ENCODE measurements at places on chromosomes 13 and 19.

GRCh38 chr13:74464670-74465069, 330.5 kb upstream of the KLF12 start:
- no peak for DNase-seq

GRCh38 chr19:55116859-55117662, at the start of gene PPP1R12C:
Gene PPP1R12C, minus strand, starts transcription at chr19:55117637. Its CDS starts 94 bp downstream, at chr19:55117543.
- DNase-seq = peak; percentile 13

GRCh38 chr19:39327363-39328045, 6.8 kb upstream of the LRFN1 start:
- no peak for DNase-seq

GRCh38 chr13:36354842-36355623, 8.8 kb upstream of the SPART start:
- no peak for DNase-seq

GRCh38 chr19:926323-926588, 421 bp downstream of the ARID3A start:
- DNase-seq = no peak

DNA sequence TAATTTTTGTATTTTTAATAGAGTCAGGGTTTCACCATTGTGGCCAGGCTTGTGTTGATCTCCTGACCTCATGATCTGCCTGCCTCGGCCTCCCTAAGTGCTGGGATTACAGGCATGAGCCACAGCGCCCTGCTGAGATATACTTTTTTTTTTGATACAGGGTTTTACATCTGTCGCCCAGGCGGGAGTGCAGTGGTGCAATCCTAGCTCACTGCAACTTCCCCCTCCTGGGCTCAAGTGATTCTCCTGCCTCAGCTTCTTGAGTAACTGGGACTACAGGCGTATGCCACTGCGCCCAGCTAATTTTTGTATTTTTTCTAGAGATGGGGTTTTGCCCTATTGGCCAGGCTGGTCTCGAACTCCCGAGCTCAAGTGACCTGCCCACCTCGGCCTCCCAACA, 2.0 kb downstream of the COLGALT1 start:
- DNase-seq = no peak

DNA sequence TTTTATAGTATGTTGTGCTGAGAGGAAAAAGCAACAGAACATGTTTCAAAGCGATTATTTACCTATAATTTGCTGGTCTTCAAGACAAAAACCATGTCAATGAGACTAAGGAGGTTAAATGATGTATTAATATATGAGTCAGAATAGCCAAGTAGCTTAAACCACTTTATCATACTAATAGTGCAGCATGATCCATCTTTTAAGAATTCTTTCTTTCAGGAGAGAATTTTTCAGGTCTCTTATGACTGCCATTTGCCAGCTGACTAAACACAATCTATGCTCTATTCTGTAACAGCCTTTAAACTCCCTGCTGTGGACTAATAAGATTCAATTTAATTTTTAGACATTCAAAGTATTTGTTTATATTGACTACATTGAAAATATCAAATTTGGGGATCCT, 93.7 kb downstream of the TRPC4 start:
- DNase-seq = no peak

DNA sequence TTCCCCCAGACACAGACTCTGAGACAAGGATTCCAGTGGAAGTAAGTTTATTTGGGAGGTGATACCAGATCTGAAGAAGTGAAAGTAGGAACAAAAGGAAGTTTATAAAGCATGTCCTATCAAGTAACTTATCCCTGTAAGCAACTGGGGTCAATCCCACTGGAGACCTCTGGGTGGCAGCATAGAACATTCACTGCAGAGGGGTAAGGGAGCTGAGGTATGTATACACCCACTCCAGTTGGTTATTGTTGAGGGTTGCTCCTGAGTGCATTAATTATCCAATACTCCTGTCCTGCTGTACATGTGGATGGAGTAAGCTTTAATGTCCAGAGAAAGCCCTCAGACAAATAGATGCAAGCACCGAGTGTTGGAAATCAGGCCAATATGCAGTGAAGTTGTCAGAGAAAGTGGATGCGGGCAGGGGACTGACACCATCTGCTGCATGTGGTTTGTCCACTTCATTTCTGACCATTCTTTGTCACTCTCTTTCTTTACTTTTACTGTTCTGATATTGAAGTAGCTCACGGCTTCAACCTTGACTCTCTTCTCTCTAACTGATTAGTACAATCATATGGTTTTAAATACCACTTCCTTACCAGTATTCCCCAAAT, 46.7 kb downstream of the NOTCH3 start:
- peak; percentile 57 for DNase-seq

DNA sequence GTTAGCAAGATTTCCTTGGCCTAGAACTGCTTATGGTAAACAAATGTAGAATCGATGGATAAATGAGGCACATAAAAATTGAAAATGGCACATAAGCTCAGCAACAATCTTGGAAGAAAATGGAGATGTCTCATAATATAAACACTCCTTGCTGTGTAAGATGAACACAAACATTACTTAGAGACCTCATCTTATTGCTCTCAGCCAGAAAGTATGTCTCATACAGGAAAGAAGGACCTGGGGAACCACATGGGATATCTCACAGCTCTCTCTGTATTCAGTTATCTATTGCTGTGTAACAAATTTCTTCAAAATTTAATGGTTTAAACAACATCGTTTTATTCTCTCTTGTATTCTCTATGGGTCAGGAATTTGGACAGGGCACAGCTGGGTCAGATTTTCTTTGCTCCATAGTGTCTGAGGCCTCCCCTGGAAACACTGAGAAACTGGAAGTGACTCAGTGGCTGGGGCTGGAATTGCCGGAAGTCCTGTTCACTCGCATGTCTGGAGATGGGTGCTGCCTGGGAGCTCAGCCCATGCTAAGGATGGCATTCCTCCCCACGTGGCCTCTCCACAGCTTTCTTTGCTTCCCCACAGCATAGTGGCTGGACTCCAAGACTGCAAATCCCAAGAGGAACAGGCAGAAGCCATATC, 105.1 kb downstream of the NUFIP1 start:
- no peak for DNase-seq

DNA sequence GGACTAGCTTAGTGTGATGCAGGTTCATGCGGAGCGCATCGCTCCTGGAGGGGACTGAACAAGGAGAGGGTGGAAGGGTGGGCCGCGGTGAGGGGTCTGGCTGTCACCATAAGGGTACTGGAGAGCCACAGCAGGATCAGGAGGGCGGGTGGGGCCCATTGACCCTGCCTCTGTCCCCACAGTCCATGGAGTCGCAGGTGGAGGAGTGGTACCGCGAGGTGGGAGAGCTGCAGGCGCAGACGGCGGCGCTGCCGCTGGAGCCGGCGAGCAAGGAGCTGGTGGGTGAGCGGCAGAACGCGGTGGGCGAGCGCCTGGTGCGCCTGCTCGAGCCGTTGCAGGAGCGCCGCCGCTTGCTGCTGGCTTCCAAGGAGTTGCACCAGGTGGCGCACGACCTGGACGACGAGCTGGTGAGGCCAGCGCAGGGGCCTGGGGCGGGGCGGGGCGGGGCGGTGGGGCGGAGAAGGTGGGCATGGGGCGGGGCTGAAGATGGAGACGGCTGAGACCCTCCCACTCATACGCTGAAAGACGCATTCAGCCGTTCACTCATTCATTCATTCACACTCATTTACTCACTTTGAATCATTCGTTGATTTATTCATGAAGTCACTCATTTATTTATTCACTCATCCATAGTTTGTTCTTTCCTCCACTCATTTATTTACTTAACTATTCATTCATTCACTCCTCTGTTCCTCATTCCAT, 27.5 kb upstream of the SHKBP1 start:
- peak; percentile 85 for DNase-seq

- DNase-seq = no peak
Measured at GRCh38 chr13:34250151-34250670, 432.3 kb downstream of the RFC3 start.

DNA sequence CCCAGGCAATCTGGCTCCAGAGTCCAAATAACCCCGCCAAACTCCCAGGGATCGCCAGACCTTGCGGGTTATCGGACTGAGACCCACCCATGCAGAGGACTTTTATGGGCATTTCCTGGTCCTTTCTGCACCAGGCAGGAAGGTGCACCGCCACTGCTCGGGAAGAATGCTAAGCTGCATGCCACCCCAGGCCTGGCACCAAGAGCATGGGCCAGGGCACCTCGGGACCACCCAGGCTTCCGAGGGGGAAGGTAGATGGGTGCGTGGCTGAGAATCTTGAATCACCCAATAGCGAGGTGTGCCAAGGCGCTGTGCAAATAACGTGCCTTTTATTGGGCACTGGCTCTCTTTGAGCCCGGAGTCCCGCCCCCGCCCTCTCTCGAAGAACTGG, 422 bp upstream of the ZNF575 start:
- DNase-seq = no peak

- no peak for DNase-seq
Measured at GRCh38 chr19:50921426-50922316, 10.5 kb upstream of the KLK4 start.

DNA sequence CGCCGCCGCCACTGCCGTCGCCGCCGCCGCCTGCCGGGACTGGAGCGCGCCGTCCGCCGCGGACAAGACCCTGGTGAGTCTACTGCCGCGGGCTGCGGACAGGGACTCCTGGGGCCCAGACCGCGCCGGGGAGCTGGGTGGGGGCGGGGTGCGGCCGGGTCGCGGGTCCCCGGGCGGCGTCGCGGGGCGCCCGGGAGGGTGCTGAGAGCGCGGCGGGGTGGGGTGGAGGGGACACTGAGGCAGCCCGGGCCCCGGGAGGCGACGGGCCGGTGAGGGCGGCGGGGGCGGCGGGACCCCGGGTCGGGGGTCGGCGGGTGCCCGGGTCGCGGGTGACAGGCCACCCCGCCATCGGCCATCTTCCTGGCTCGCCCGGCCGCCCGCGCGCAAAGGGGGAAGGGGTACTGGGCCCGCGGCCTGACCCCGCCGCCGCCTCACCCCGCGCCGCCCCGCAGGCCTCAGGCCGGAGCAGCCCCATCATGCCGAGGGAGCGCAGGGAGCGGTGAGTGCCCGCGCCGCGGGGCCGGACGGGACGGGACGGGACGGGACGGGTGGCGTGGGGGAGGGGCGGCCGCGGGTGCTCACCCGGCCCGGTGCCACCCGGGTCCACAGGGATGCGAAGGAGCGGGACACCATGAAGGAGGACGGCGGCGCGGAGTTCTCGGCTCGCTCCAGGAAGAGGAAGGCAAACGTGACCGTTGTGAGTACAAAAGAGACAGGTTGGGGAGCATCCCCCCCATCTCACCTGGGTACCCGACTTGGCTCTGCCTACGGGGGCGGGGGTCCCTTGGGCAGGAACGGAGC, 489 bp downstream of the CCNE1 start:
- no peak for DNase-seq

- DNase-seq = no peak
Measured at GRCh38 chr13:92514420-92515125, 712.0 kb upstream of the GPC6 start.

DNA sequence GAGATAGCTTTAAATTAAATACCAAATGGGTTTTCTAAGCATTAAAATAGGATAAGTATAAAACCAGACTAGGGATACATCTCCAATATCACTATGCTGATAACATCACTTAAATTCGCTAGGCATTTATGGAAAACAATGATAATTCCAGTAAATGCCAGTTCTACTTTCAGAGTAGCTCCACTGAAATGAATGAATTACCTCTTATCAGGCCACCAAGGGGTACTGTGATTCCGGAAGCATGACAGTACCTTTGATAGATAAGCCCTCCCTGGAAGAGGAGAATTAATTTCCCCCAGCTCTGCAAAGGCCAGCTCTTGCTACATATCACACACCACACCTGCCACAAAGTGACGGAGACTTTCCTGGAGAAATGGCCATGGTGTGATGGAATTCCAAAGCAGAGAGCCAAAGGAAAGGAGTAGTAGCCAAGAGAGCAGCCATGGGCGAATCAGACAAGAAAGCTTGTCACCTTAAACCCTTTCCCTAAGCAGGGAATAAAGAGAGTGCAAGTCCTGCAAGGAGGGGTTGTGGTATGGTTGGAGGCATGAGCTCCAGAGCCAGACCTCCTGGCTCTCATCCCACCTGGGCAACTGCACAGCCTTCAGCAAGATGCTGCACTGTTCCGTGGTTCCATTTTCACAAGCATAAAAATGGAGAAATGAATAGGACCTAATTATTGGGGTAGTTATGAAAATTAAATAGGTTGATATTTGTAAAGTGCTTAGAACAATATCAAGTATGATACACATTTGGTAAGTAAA, 423.1 kb downstream of the FGF14 start:
- DNase-seq = no peak

- DNase-seq = no peak
Measured at GRCh38 chr13:114022876-114023275, 49.0 kb upstream of the C13orf46 start.

- peak; percentile 61 for DNase-seq
Measured at GRCh38 chr13:94674609-94675348, 37.6 kb downstream of the SOX21 start.

DNA sequence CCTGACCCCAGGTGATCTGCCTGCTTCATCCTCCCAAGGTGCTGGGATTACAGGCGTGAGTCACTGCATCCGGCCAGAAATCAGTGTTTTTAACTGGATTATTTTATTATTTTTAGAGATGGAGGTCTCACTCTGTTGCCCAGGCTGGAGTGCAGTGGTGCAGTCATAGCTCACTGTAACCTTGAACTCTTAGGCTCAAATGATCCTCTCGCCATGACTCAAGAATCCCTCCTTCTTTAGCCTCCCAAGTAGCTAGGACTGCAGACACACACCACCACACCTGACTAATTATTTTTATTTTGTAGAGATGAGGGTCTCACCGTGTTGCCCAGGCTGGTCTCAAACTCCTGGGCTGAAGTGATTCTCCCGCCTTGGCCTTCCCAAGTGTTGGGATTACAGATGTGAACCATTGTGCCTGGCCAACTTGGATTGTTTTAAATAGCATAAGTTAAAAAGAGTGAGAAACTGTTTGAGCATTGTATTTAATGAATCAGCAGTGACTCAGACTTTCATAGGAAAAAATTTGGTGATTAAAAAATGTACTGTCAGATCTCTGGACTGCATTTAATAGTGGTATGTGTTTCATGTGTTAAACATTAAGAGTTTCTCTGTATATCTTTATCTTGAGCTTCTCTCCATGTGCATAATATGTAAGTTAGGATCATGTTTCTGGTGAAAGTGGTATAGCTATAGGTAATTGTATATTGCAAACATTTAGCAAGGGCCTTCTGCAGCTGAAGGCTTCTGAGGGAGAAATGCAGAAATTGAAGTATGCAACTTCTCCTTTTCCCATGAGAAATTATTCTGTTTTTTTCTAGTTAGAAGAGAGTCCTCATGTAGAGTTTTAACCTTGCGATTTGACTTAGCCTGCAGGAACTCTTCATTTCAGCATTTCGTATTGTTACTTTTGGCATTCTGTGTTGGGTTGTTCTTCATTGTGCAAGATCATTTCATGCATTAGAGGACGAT, 121.2 kb downstream of the PCCA start:
- DNase-seq = no peak

- no peak for DNase-seq
Measured at GRCh38 chr13:73171271-73171682, 112.5 kb downstream of the KLF5 start.

GRCh38 chr19:23822735-23823134, 64.0 kb upstream of the ZNF681 start:
- DNase-seq = no peak

GRCh38 chr13:95624020-95624419, 20.5 kb downstream of the DZIP1 start:
- peak; percentile 65 for DNase-seq

DNA sequence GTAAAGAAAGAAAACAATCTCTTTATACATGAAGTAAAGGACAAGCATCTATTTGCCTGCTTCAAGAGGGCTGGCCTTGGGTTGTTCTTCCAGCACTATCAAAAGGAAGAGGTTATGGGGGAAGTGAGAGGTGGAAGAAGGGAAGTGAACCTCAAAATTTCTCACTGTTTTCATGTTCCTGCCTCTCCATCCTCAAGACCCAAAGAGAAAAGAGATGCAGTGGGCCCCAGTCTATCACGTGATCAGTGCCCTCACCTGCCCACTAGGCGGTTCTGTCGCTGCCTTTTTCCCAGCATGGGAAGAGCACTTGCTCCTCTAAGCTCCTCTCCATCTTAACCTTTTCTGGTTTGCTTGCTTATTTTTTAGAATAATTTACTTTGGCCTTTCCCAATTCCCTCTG, 6.2 kb upstream of the USP12 start:
- no peak for DNase-seq
